ENCODE measurements at places on chromosomes 2 and 18.

- no peak for DNase-seq
Measured at GRCh38 chr2:42089340-42089925, 41.6 kb downstream of the PKDCC start.

- DNase-seq = no peak
Measured at GRCh38 chr18:77110400-77110799, 22.2 kb downstream of the MBP start.

DNA sequence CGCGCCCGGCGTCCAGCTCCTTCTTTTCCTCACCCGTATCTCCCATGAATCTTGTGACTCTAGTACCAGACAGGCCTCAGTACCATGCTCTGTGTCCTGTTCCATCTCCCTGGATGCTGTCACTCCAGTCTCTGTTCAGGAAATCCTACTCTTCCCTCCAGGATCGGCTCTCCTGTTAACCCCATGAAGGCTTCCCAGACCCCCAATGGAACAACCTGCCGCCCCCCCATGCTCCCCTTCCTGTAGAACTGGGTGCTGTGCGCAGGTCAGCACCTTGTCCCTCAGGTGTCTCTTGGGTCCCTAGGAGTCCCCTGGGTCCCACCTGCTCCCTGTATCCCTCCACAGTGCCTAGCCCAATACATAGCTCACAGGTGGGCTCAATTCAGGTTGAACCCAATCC is 41.3 kb downstream of the MYCN start:
- DNase-seq = no peak

DNA sequence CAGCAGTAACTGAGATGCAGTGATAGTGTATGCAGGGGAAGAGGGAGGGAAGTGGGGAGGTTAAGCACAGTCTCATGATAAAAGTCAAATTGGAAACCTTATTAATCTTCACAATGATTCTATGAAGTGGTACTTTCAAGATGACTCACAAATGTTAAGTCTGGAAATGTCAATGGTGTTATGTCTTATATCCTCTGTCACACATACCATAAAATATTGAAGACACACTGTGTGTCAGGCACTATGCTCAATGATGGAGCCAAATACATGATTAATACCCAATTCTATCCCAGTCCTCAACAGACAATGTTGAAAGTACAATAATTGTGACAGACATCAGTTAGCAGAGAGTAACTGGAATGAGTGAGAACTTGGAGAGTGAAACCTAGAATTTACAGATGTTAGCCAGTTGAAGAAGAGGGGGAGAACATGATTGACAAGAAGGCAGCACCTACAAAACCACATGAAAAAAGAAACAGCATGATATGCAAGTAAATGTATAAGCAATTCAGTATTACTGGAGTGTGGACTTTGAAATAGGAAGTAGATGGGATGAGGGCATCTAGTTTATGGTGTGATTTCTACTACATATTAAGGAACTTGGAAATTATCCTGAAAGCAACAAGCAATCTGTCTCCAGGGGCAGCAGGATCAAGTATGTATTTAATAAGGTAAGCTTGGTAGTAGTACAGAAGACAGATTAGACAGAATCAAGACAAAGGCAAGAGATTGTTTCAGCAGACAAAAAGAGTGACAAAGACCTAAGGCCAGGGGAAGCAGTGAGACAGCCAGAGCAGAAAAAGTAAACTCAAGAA is 107.6 kb downstream of the STRN start:
- DNase-seq = peak; percentile 27

GRCh38 chr2:142742371-142743214 is 134.9 kb upstream of the KYNU start:
- no peak for DNase-seq

DNA sequence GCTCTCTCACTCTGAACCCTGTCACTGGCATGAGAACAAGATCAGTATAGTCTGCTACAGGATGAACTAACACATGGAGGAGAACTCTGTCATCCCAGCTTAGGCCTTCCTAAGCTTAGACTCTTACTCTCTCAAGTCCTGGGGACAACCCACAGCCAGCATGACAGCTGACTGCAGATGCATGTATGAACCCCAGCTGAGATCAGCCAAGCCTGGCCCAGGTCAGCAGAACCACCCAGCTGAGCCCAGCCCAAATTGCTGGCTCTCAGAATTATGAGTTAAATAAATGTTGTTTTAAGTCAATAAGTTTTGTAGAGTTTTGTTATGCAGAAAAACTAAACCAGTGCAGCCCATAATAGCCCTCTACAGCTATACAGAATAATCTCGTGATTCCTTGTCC is 287.3 kb downstream of the TNS1 start:
- no peak for DNase-seq

DNA sequence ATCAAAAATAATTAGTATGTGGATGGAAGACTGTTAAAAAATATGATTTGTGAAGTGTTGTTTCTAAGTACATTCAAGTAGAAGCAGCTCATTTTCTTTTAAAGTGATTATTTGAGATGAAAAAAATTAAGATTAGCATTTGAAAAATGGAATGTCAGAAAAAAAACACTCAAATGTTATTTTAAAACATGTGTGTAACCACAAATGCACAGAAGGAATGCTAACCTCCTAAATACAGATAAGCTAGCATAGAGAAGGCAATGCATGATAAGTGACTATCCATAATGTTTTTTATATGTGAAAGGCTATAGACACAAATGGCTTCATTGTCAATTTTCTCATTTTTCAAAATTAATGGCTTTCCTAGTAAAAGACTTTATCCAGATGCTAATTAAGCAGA is 198.9 kb downstream of the NYAP2 start:
- no peak for DNase-seq

DNA sequence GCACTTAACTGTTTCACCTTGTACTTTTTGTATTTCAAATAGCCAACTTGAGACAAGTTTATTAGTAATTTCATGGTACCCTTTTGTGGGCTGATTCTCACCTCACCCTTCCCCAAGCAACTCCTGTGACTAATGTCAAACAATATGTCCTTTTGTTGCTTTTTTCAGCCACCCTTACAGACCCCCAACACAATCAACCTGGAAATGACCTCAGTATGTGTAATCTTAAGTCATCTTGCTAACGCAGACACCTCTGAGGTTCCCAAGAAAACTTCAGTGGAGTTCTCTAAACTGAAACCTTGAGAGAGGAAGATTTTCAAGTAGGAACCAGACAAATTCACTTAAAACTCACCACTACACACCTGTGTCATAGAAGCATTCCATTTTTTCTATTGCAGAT is 69.5 kb downstream of the KYNU start:
- DNase-seq = no peak

DNA sequence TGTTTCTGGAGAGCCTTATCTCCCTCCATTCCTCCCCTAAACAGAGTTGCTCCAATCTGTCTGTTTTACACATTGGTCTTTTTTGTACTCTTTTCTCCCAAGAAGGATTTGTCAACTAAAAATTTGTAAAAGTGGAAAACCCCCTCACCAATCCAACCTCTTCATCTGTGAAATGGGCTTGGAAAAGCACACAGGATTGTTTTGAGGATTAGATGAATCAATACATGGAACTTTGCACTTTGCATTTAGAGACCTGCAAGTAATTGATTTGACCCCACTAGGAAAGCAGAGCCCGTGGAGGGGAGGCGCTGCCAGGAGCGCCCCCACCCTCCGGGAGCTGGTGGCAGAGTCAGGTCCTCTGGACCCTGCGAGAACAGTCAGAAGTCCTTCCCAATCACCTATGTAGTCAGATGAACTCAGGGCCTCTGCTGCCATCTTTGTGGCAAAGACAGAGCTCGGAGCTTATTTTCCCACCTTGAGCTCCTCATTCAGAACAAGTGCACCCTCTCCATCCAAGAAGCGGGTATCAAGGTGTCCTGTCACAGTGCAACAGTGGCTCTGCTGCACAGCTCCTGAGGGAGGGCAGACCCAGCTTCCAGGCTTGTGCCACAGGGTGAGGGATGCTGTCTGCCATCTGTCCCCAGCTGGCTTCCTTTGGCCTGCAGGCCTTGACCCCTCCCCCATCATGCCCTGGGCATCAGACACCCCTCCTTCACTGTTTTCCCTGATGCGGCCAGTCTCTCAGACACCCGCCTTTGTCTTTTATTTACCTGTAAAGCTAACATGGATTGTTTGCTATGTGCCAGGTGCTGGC is 1.7 kb upstream of the TMEM185B start:
- no peak for DNase-seq

- no peak for DNase-seq
Measured at GRCh38 chr2:218216336-218216673, 684 bp upstream of the ARPC2 start.

GRCh38 chr2:110657724-110658305 is 20.0 kb downstream of the BUB1 start:
- no peak for DNase-seq

- no peak for DNase-seq
Measured at GRCh38 chr18:61019338-61020301, 313.6 kb upstream of the CDH20 start.

DNA sequence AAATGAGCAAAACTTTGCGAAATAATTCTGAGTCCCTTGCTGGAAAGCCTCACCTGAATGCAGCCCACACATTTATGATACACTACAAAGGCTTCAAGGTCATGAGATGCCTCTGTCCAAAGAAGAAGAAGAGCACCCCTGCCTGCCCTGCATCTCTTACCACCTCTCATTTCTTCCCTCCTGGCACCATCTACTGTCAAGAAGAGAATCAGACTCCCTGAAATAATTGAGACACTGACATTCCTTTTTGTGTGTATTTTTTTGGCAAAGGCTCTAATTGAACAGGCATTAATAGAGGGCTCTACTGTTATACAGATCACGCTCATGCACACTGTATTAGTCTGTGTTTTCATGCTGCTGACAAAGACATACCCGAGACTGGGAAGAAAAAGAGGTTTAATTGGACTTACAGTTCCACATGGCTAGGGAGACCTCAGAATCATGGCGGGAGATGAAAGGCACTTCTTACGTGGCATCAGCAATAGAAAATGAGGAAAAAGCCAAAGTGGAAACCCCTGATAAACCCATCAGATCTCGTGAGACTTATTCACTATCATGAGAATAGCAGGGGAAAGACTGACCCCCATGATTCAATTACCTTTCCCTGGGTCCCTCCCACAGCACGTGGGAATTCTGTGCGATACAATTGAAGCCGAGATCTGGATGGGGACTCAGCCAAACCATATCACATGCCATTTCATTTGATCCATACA is 176.3 kb downstream of the ALPK2 start:
- no peak for DNase-seq

GRCh38 chr2:134202371-134202770 is 51.5 kb upstream of the MGAT5 start:
- DNase-seq = no peak

DNA sequence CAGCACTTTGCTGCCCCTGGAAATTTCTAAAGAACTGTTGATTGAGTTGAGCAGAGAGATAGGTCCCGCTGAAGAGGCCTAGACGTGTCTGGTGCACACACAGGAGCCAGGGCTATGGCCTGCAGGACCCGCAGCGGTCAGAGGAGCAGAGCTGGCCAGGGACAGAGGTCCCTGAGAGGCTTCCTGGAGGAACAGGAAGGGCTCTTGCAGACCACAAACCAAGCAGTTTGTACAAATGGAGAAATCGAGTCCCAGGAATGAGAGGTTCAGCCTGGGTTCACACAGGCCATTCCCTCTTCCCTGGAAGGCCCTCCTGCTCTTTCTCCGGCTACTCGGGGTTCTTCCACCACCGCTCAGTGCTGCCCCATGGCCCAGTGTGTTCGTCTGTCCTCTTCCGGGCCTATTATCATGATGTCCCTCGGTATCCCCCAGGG is 1.2 kb upstream of the BIN1 start:
- no peak for DNase-seq

DNA sequence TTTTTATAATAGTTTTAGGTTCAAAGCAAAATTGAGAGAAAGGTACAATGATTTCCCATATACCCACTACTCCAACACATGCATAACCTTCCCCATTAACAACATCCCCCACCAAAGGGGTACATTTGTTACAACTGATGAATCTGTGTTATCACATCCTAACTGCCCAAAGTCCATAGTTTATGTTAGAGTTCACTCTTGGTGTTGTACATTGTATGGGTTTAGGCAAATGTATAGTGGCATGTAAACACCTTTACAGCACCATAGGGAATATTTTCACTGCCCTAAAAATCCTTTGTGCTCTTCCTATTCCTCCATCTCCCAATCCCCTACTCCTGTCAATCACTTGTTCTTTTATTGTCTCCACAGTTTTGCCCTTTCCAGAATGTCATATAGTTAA is 471.6 kb downstream of the CPS1 start:
- DNase-seq = no peak

DNA sequence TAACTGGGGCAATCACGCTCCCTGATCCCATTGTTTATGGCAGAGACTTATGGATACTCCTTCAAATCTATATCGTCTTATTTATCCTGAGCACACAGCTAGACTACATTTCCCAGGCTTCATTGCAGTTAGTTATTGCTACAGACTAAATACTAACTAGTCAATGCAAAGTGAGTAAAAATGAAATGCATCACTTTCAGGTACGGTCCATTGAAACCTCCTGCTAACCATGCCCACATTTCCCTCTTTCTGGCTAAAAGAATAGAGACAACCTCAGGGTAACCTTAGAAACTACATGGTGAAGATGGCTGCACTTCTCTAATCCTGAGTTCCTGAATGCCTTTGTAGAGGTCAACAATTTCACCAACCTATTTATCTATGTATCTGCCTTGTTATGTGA is 437.4 kb downstream of the EPHA4 start:
- DNase-seq = no peak

GRCh38 chr2:112182581-112183034 is 44.4 kb downstream of the FBLN7 start:
- no peak for DNase-seq

DNA sequence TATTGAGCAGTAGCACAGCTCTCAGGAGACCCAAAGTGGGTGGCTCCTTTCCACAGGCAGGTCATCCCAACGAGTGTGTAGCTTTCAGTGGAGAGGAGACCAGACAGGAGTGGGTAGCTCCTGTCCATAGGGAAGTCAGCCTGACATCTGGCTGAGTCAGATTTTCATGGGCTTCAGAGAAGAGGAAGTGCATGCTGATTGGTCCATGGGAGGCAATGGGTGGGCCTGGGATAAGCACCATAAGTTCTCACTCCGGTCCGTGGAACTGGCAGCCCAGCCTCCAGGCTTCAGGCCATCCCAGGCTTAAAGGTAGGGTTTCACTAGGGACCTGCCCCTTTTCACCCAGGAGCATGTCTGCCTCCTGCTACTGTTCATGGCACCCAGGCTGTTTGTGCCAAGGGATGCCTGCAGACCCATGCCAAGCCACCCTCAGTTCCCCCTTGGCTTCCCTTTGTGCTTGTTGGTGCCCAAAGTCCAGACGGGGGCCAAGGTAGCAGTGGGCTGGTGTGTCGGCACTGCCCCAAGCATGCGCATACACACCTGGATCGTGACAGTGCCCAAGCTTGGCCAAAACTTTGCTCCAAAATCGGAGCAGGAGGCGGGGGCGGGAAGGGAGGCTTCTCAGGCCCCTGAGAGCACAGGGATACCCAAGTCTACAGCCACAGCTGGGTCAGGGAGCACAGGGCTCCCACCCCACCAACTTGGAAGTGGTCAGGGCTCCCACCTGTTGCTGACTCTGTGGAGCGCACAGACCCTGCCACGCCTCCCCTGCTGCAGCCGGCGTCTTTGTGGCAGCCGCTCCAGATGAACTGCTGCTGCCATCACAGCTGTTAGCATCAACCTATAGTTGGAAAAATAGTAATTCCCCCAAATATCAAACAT is 26.4 kb downstream of the MARCHF7 start:
- no peak for DNase-seq
